Adrenal gland (tissue), 19 donors: ENCODE measurements at places on chromosomes 1 and 21. TPM values are rescaled to one million over a fixed set of nuclear protein-coding genes. Genes with fewer than 3 reads are reported as not detected.

Gene MAB21L3
- not detected for total RNA-seq

Gene ZNF593OS
- not detected for total RNA-seq

Gene EPS8L3
- not detected for total RNA-seq

Gene CYB5RL
- total RNA-seq: 11.8 TPM

Gene LHX8
- not detected for total RNA-seq

Gene SUMO3
- total RNA-seq: 73.7 TPM

Gene DNAJC6
- total RNA-seq: 7.5 TPM

Gene CLDN17
- total RNA-seq: not detected

Gene NBPF6
- total RNA-seq: not detected

Gene NBPF12
- total RNA-seq: 7.4 TPM

Gene C1orf94
- total RNA-seq: not detected

Gene GNG12
- total RNA-seq: 80.4 TPM

Gene ERVH48-1
- not detected for total RNA-seq

Gene SLAMF9
- not detected for total RNA-seq

Gene DNAJC8
- 67.7 TPM for total RNA-seq

Gene IGSF5
- total RNA-seq: not detected

Gene PTPRU
- total RNA-seq: 6.3 TPM

Gene FAM163A
- total RNA-seq: not detected

Gene CD101
- 0.47 TPM for total RNA-seq

Gene MIXL1
- total RNA-seq: not detected

Gene MYOM3
- 0.51 TPM for total RNA-seq

Gene C8B
- total RNA-seq: not detected

Gene F11R
- total RNA-seq: 60.6 TPM

Gene FCGR1A
- total RNA-seq: 16.5 TPM

Gene TSPAN1
- 44.6 TPM for total RNA-seq

Gene CD84
- total RNA-seq: 20.1 TPM

Gene OR2W3
- total RNA-seq: not detected

Gene IL12RB2
- not detected for total RNA-seq

Gene RGS8
- total RNA-seq: 1.2 TPM

Gene CELF3
- 1.4 TPM for total RNA-seq

Gene PTPRF
- 39.2 TPM for total RNA-seq

Gene OR2T29
- not detected for total RNA-seq

Gene PDZK1IP1
- 3.6 TPM for total RNA-seq

Gene FCRL5
- under 0.01 TPM for total RNA-seq

Gene ADGRL2
- 109 TPM for total RNA-seq

Gene RXFP4
- total RNA-seq: not detected

Gene SFN
- total RNA-seq: not detected

Gene DTL
- total RNA-seq: 1.0 TPM
